Jurkat, Clone E6-1 (cell line): ENCODE measurements at places on chromosomes 1 and 21.

GRCh38 chr1:209652873-209653401 is 712 bp upstream of the LAMB3 start:
- DNase-seq: no peak

- peak; percentile 45 for DNase-seq
Measured at GRCh38 chr1:220113136-220113695, 19.3 kb downstream of the IARS2 start.

- DNase-seq: peak; percentile 83
Measured at GRCh38 chr1:202968895-202969295, 1.8 kb upstream of the CYB5R1 start.

DNA sequence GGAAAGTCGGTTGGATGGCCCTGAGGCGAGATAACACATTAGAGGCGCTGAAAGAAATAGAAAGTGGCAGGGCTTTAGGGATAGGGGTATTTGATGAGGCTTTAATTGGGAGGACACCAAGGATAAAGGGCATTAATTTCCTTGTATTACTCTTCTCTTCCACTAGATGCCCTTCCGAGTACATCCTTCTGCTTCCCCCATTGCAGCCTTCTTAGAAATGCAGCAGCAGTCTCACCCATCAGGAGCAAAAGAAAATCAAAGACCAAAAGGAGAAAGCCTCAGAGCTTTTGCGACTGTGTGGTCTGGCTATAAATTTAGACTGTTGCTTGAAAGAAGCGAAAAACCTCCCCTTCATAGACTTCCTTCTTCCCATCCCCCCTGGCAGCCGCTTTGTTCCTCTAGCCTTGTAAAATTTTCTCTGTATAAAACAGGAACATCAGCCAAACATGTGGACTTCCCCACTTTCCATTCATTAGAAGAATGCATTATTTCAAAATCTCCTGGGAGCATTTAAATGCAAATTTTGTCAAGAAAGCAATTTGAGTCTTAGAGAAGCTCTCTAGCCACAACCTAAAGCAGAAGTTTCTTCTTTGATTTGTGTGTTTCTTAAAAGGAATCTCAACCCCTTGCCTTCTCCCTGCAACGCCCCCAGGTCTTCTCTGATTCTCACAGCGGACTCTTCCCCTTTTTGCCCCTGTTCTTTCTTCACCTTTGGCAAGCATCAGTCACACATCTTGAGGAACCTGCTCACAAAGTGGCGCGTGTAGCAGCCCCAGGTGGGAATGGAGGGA is 76.6 kb downstream of the NDUFS5 start:
- DNase-seq: peak; percentile 89

- DNase-seq: no peak
Measured at GRCh38 chr1:35935442-35936388, 4.8 kb downstream of the AGO3 start.

- no peak for DNase-seq
Measured at GRCh38 chr1:245310571-245311531, 156.1 kb downstream of the KIF26B start.

DNA sequence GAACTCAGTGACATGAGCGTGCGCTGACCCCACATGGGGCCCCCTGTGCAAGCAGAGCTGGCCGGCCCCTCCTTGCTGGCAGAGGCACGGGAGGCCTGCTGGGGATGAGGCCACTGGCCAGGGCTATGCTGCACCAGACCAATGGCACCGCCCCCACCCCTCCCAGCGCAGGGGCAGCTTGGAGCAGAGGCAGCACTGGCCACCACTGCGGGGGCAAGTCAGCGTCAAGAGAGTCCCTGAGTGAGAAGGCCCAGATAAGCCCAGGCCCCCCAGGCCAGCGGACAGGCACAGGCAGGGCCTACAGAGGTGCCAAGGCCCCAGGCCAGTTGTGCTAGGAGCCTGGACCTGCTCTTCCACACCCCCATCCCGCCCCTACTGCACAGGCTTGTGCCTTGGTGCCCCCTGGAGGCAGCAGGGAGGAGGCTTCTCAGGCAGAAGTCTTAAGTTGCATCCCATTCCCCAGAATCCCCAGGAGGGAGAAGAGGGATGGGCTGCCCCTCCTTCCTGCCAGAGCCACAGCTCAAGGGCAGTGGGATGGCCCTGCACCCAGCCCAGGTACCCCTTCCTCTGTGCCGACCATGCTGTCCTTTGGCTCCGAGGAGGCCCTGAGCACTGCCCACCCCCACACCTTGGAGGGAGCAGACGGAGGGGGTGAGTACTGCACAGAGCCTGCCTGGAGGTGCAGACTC is 35.8 kb downstream of the EPHX1 start:
- DNase-seq: peak; percentile 39

GRCh38 chr1:180424848-180425457 is 77.4 kb downstream of the ACBD6 start:
- no peak for DNase-seq

DNA sequence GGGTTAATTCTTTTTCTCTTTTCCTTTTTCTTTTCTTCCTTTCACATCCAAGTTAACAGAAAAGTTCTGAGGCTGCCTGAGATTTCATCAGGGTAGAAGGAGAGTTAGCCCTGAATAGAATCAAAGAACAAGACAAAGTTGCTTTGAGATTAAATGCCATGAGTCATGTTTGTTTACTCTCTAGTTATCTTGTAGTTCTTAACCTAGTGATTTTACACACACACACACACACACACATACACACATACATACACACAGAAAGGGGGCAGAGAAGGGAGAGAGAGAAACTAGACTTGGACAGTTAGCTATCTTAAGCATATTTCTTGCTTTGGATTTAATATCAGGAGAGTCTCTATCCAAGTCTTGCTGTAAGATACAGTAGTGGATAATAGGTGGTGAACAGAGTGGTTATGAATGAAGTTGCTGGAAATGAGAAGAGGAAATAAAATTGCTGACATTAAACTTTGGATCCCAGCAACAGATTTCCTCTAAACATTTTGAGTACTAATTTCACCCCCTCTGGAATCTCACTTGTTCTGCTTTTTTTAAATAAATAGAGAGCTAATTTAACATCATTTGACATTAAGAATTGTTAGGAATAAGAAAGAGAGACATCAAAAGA is 19.9 kb downstream of the PLA2G4A start:
- no peak for DNase-seq

GRCh38 chr1:168206111-168206510 is 19.7 kb upstream of the SFT2D2 start:
- DNase-seq: no peak

DNA sequence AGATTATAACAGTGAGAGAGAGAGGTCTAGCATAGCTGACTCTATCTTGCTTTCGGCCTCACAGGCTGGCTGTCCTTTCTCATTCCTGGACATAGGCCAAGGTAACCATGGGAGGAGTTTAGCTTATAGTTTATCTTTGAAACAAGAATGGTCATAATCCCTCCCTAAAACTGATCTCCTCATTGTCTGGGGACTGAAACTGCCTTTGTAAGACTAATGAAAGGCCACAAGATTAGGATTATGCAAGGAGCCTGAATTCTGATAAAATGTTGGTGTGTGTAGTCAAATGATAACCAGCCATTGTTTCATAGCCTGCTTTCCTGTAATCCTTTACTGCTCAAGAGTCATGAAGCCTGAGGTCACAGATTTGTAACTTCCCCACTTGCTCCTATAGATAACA is 131.9 kb upstream of the LYPLAL1 start:
- no peak for DNase-seq

DNA sequence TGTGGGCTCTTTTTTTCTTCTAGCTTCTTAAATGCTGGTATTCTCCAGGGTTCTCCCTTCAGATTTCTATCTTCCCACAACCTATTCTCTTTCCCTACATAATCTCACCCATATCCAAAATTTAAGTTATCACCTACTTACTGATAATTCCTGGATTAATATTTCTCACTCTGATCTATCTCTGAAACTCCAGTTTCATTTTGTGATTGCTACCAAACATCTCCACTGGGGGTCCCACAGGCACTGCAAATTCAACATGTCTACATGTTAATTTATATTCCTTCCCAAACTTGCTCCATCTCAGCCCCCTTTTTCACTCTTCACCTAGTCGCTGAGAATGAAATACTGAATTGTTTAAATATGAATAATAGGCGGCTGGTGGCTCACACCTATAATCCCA is 9.9 kb upstream of the C1orf141 start:
- peak; percentile 10 for DNase-seq

DNA sequence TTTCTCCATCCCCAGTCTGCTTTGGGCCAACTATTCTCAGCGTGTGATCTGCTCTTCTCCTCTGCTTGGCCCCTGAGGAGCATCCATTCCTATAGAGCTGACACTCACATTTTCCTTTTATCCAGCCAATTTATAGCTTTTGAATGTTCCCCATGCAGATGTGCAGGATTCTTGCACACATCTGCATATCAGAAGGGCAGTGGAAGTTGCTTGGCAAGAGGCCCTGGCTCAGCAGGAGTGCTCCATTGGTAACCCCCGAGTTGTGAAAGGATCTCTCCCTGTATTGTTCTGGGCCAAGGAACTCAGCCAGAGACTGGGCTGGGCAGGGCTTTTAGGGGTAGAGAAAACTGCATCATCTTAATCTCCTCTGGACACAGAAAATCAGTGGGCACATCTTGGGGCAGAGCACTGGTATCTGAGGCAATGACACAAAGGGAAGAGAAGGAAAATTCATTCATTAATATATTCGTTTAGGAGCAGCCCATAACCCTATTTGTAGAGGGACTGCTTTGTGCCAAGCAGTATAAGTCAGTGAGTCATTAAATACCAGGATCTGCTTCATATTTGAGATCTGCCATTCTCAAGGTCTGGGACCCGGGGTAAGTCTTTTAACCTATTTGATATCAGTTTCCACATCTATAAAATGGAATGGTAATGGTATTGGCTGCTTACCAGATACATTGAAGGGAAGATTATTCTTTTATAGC is 31.0 kb upstream of the BEND5 start:
- DNase-seq: no peak

- DNase-seq: no peak
Measured at GRCh38 chr1:26583646-26584485, 54.3 kb downstream of the RPS6KA1 start.

GRCh38 chr1:243345205-243345604 is 89.4 kb downstream of the SDCCAG8 start:
- DNase-seq: peak; percentile 11

DNA sequence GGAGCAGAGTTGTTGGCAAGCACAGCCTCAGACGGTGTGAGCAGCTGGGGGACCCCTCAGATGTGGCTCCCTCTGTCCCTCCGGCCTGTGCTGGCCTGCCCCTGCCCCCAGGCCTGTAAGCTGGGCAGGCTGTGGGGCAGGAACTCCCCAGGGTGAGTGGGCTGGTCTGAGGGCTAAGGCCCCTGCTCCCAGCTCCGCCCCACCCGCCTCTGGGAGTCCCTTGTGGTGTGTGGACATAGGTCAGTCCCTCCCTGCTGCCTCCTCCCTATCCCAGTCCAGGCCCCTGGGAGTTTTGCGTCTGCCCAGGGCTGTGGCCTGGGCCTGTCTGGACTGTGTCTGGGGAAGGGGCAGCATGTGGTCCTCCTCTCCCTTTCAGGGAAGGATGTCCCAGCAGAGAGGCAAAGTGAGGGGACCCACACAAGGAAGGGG is 3.6 kb upstream of the VWA1 start:
- DNase-seq: no peak

DNA sequence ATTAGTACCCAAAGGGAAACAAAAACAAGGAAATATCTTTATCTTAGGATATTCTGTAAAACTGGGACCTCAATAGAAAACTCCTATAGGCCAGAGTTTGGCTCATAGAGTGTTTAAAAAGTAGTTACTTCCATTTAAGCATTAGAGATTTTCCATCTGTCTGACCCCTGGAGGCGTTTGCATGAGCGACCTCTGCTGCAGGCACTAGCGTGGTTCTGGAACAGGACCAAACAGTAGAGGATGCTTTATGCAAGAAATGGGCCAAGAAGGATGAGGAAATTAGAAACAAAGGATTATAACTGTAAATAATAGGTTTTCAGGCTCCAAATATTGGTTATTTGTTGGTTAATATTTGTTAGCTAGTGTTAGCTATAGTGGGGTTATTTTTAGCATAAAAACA is 5.7 kb downstream of the ZBTB40 start:
- no peak for DNase-seq

DNA sequence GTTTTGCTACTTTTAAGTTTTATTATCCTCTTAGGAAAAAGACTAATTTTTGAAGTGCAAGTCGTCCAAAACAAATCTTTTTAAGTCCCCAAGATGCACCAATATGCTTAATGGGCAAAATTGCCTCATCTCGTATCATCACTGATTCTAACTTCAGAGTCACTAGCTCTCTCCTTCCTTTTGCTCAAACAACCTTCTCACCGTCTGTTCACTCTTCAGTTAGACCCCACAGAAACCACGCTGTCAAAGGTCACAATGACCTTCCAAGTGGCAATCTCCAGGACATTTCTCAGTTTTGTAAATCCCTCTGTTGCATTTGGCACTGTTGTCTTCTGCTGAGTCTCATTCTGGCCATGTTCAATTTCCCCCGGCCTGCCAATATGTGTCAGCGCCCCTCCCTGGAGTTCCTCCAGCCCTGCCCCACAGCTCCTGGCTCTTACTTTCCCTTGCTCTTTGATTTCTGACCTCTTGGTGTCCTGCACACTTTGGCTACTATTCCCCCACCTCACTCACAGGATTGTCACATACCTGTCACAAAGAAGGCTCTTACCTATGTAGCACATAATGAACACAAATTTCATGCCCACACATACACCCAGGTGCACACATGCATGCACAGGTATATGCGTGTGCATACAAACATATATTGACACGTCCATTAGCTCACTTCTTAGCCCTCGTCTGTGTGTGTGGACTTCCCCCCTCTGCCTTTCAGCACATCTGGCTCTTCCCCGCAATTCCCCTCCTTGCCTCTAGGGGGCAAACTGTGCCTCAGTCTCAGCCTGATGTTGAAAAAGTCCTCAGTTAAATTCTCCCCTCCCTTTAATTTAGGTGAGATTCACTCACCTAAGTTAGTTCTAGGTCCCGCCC is 354.0 kb upstream of the DUSP10 start:
- DNase-seq: peak; percentile 45

DNA sequence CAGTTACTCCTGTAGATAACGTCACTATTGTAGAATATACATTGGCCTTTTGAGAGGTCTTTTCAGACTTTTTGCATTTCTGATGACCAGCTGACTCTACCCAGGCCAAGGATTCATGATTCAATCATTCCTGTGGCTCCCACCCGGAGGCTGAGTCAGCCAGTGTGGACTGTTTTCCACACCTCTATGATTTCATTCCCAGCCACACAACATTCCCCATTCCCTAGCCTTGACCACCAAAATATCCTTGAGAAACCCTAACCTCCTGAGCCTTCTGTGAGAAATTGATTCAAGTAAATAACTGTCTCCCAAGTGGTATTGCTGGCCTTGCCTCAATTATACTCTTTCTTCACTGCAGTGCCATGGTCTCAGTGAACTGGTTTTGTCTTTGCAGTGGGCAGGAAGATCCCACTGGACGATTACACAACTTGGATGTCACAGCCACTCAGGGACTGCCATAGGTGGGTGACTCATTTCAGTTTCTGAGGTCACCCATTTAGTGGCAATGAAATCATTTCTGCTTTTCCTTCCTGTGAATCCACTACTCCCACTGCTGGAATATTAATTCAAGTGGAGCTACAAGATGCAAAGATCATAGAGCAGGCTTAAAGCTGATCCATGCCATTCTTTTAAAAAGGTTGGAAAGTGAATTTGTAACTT is 518.6 kb upstream of the ZP4 start:
- DNase-seq: no peak
